Fibroblast of the conjunctiva (primary cell): ENCODE measurements at places on chromosomes 4 and X.

DNA sequence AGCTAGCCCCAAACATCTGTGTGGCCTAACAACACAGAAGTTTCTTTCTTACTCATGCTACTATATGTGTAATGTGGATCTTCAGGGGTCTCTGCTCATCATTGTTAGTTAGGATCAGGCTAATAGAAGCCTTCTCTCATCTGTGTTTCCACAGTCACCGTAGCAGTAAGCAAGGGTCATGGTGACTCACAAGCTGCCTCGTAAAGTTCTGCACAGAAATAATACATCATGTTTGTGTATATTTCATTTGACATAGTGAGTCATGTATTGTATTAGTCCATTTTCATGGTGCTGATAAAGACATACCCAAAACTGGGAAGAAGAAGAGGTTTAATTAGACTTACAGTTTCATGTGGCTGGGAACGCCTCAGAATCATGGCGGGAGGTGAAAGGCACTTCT, 38.7 kb downstream of the SLC4A4 start:
- peak; percentile 23 for DNase-seq

DNA sequence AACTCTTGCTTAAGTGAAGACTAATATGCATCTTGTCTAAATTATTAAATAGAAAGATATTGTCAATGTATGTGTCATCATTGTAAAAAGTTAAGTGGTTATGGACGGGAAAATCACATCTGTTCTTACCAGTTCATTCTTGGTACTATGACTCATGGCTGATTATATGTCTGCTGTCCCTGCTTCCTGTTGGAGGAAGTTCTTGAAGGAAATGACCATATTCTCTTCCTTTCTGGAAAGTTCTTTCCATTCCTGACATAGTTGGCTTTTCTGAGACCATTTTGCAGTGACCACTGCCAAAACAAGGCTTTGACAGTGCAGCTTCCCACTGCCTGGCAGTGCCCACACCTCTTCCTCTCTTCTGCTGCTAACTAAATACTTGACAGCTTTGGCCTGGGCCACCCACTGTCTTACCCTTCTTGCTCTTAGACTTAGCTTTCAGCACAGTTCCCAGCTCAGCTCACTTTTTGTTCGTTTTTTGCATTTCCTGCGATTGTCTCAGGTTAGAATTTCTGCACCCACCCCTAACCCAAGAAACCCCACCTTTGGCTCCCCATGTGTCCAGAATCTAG, 13.2 kb upstream of the CLDN24 start:
- peak; percentile 66 for DNase-seq

GRCh38 chrX:4710618-4711433, 997.4 kb upstream of the PRKX start:
- no peak for DNase-seq

- no peak for DNase-seq
Measured at GRCh38 chr4:109052821-109053220, 249.6 kb downstream of the COL25A1 start.

- DNase-seq: no peak
Measured at GRCh38 chrX:11870789-11871188, 112.8 kb downstream of the MSL3 start.

DNA sequence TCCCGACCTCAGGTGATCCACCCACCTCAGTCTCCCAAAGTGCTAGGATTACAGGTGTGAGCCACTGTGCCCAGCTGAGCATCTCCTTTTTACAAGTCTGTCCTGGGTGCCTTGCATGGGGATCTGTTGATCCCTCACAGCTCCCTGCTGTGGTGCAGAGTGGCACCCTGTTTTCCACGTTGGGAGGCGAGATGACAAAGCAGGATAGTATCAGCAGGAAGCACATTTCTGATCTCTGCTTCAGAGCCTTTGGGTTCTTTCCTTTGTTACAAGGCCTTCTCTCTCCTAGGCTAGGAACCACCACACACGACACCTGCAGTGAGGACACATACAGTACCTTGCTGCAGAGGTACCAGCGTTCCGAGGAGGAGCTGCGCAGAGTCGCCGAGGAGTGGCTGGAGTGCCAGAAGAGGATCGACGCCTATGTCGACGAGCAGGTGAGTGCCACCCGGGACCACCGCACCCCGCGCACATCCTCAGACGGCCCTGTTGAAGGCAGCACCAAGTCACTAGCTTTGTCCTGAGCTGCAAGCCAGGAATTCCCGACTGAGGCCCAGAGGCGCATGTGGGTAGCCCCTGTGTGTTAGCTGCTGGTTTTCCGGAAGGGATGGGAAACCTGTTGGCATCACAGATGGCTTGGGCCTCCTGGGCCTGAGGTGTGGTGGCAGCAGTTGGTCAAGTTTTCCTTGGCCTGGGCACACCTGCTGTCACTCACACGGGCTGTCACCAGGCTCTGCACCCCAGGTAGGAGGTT, 109.6 kb downstream of the TNIP2 start:
- DNase-seq: no peak

GRCh38 chrX:109475174-109475891, 6.6 kb downstream of the GUCY2F start:
- DNase-seq: peak; percentile 9

DNA sequence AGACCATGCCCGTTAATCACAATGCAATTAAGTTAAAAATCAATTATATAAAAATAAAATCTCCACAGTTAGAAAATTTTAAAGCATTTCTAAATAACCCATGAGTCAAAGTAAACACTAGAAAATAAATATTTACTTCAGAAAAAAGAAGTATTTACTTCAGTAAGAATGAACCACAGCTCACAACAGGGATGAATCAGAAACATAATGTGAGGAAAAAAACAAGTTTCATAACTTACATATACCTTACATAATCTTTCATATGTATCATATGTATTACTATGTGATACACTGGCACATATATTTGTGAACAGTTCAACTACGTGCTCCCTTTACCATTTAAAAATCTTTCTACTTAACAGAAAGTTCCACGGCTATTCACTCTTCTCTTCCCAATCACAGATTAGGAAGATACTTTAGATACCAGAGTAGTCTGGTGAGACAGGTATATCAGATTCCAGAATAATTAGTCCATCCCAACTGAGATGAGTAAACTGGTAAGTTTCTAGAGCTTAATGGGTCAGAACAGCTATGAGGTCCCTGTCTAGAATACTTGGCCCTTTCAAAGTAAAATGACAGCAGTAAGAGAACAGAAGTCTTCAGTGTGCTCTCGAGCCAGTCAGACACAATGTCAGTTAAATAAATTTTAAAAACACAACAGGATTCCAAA, 70.3 kb downstream of the SH3RF1 start:
- DNase-seq: no peak

- no peak for DNase-seq
Measured at GRCh38 chrX:148929686-148930085, 429.3 kb downstream of the AFF2 start.

DNA sequence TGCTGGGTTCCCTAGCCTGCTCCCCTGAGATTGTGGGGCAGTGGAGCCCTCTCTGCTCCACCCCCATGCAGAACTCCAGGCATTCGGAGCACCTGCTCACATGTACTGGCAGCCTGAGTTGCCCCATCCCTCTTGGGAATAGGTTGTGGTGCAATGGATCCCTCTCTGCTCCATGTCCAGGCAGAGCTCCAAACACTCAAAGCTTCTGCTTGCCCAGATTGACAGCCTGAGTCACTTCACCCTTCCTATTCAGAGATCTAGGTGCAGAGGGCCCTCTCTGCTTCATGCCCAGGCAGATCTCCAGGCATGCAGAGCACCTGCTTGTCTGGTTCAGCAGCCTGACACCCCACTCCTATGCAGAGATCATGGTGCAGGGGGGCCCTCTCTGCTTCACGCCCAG, 18.6 kb upstream of the TEX13B start:
- DNase-seq: no peak

DNA sequence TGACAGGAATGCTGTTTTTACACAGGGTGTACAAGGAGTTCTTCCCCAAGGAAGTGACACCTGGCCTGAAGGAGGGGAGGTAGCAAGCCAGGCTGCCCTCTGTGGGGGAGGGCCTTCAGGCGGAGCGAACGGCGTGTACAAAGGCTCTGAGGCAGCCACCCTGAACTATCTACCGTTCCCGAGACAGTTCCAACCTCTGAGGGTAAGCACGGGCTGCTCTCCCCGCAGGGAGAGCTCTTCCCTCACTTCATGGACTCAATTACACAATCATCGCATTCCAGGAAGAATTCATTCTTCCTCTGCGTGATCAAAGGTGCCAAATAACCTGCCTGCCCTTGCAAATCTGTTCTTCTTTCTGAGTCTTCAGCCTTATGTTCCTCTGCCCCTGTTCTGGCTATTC, 4.8 kb downstream of the ELK1 start:
- DNase-seq: no peak

DNA sequence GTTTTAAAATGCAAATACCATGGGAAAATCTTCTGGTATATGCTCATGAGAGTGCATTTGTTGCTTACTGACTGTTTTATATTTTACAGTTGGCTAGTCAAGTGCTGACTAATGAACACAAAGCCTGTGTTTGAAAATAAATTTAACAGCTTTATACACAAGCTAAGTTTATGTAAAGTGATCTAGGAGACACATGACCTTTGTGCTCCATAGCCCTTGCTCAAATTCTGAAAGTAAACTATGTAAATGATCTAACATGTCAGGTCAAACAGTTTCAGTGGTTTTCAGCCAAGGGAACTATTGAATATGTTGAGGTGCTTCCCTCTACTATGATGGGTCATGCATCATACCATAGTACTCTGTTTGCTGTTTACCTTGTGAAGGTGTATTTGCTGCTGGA, 36.7 kb downstream of the DIAPH2 start:
- no peak for DNase-seq

DNA sequence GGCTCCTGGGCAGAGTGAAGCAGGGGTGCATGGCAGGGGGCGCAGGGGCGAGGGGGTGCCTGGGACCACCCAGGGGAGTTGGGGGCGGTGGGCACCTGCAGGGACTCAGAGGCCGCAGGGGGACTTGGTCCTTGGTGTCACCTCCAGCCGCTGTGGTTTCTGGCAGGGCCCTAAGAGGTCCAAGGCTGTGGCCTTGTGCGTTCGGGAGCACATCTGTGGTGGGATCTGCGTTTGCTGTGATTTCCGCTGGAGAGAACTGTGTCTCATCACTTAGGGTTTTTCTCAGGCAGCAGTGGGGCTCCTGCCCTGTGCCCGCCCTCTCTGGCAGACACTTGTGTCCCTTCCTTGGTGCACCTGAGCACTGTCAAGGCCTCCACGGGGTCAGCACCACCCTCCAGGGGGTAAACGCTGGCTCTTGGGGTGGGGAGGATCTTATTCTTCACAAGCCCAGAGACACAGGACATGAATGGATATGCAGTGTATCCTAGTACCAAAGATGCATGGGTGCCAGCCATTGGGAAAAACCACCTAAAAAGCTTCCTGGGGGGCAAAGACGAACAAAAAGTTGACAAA, 66.5 kb downstream of the ACOX3 start:
- DNase-seq: no peak

DNA sequence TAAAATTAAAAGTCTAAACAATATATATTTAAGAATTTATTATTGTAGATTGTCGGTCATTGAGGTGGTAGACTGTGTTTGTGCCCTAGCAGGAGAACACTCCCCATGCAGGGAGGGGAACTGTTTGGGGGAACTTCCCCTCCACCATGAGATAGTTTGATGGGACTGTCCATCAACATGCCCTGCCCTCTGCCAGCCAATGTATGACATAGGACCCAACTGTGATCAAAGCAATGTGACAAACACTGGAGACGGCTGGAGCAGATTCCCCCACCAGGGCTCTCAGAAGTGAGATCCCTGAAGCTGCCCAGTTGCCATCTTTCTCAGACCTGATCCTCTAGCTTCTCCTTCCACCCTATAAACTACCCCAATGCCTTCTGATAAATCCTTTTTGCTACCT, 44.9 kb downstream of the SH3KBP1 start:
- no peak for DNase-seq

GRCh38 chr4:7217474-7218321, 25.4 kb downstream of the SORCS2 start:
- DNase-seq: no peak

DNA sequence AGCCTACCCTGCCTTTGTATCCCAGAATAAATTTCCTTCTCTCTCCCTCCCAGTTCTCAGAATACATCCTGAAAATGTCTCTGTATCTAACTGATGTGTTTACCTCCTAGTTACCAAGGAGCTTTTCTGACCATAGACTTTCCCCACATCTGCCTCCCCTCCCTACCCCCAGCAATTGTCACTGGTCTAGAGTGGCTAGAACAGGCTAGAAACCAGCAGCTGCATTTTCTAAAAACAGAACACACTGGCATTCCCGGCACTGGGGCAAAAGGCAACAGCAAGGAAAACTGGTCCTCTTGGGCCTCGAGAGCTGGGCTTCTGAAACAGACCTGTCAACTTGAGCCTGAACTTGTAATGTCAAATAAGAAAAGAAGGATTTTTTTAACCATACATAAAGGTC, 16.4 kb downstream of the TASL start:
- DNase-seq: no peak

DNA sequence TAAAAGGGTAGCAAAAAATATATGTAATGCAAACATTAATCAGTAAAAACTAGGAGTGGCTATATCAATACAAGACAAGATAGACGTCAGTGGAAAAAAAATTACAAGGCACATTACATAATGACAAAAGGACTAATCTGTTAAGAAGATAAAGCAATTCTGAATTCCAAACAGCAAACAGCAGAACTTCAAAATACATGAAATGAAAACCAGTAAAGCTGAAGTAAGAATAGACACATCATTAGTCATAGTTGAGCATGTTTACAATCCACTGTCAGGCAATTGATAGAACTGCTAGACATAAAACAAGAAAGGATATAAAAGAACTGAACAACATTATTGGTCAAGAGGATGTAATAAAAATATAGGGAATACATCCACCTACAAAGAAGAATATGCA, 12.2 kb downstream of the SULT1B1 start:
- DNase-seq: no peak

GRCh38 chr4:150799207-150799606, 215.9 kb downstream of the LRBA start:
- no peak for DNase-seq

DNA sequence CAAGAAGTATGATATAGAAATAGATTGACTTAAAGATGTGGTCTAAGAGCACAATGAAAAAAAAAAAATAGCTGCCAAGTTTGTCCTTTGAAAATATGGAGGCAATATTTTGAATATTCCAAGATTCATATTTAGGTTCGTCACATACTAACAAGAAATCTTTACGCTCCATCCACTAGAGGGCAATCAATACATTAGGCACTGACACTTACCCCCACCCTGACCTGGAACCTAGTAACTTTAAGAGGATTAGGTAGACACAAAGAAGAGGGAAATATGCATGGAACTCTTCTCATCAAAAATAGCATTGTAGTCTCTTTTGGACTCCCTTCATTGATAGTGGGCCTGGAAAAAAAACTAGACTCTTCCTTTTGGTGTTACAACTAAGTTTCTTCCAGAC, 1108.1 kb downstream of the PCDH19 start:
- peak; percentile 0 for DNase-seq
